Stimulated activated CD8-positive, alpha-beta memory T cell treated with anti-CD3 and anti-CD28 coated beads, Interleukin-4, amount 100 ng/mL, for 1 hour (primary cell): ENCODE measurements at places on chromosomes 6 and 20.

DNA sequence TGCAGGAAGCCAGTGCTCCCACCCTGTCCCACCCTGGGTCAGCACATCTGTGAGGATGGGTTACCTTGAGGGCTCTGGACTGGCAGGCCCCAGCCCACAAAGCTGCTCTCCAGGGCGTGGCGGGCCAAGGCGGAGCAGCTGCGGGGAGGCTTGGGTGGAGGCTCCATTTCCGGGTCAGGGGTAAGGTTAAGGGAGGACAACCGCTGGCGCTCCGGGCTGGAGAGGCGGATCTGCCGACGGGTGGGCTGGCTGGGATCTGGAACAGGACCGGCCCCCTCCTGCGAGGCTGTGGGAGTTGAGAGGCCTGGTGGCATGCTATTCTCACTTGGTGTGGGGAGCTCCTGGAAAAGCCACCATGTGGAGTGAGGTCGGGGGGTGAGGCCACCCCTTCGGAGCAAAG lies 5.5 kb downstream of the SMPD2 start:
- no peak for DNase-seq

- DNase-seq: no peak
These were observed 58.0 kb downstream of the BLOC1S5 start for GRCh38 chr6:8006208-8006607.

DNA sequence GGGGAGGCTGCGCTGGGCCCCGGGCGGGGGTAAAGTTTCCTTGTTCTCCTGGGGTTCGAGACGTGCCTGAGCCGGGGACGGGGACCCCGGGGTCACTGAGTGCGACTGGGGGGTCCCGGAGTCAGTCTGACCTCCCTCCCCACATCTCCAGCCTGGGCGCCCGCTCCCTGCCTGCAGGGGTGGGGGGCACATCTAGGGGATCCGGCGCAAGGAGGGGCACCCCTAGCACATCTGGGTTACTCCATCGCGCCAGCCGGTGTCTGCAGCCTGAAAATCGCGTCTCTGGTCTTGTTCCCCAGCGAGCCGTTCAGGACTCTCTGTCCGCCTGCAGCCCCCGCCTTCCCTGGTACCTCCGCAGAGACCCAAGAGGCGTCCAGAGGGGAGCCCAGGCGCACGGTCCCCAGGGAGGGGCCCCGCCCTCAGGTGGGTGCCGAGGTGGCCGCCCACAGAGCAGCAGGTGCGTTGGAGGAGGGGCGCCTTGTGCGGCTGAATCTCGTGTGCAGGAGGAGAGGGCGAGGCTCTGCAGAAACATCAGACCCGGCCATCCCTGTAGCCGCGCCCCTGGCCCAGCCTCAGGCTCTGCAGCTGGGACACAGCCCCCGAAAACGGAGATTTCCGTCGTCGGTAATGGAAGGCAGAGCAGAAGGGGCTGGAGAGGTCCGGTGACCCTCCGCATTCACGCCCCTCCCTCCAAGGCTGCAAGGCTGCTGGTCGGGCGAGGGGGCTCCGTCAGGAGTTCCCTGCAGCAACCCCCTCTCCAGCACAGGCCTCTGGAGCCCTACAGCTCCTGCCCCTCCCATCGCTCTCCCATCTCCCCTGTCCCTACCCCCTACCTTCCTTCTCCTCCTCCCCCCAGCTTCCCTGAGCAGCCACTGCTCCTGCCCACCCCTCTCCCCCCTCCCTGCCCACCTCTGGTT lies 628 bp upstream of the CHRNA4 start:
- no peak for DNase-seq

GRCh38 chr6:38080889-38081288 lies 261.4 kb downstream of the ZFAND3 start:
- DNase-seq: no peak

GRCh38 chr6:3748208-3749066 lies 3.1 kb downstream of the PXDC1 start:
- DNase-seq: no peak

- DNase-seq: no peak
These were observed 3.8 kb downstream of the MTCL3 start for GRCh38 chr6:127515234-127515793.

- no peak for DNase-seq
These were observed 69.6 kb downstream of the PHACTR2 start for GRCh38 chr6:143747347-143747842.

- DNase-seq: no peak
These were observed 2.4 kb upstream of the KCNK5 start for GRCh38 chr6:39231521-39232243.

DNA sequence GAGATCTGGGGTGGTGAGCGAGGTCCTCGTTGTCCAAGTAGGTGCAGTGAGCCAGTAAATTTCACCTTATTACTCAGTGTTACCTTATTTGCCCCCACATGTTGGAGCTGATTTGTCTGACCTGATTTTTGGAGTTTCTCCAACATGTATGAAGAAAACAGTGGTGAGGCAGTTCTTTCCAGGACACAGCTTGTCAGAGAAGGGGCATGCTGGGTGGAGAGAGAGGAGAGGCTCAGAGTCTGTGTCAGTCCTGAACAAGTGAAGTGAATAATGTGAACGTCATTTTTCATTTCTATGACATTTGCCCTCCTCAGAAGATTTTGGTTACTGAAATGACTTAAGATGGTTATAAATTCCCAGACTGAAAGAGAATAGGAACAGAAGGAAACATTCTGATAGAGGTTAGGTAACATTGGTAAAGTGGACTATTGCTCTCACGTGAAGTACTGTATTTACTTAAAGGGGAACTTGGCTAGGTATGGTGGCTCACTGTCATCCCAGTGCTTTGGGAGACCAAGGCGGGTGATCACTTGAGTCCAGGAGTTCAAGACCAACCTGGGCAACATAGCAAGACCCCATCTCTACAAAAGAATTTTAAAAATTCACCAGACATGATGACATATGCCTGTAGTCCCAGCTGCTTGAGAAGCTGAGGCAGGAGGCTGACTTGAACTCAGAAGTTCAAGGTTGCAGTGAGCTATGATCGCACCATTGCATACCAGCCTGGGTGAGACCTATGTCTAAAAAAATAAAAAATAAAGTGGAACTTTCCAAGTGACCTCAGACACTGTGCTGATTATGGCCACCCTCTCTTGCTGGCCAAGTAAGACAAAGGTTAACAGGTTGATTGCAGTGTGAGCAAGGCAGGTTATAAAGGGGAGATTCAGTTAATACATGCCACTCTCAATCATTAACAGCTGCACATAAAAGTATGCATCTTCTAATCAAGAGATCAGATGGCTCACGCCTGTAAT lies 184.3 kb downstream of the EDN1 start:
- no peak for DNase-seq

GRCh38 chr6:92125681-92126080 lies 1293.7 kb downstream of the EPHA7 start:
- no peak for DNase-seq

DNA sequence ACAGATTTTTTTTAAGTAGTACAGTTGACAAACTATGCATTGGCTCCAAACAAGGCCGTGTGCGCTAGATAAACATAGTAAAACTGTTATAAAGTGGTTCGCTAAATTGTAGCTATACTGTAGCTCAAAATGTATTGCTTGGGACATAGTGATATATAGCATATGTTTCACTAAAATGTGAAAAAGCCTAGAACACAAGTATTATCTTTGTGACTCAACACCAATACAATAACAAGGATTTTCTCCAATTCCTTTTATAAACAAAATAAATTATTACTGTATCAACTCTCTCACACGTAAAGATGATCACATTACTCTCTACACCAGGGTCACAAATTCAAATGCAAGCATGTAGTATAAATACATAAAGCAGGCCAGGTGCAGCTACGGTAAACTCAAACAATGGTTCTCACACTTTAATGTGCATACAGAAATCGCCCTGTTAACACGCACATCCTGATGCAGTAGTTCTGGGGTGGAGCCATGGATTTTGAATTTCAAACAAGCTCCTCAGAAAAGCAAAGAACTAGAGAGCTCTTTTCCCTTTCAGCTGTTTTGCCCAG lies 214.6 kb downstream of the GMDS start:
- no peak for DNase-seq

DNA sequence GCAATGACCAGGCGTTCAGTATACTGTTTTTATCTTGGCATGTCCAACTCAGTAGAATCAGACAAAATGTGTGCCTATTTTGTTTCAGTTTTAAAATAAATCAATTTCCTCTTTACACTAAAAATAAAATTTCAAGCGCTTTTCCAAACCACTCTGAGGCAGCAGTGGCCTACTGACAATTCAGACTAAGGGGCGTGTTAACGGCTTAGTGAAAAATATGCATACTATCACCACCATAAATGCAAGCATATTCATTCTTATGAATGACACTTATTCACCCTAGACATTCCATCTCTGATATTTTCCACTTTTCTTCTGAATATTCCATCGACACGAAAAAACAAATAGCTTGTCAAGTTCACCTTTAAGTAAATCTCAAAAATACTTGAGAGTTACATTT lies 7.5 kb downstream of the TBX18 start:
- no peak for DNase-seq

GRCh38 chr6:166202321-166202733 lies 34.7 kb upstream of the TBXT start:
- DNase-seq: no peak

DNA sequence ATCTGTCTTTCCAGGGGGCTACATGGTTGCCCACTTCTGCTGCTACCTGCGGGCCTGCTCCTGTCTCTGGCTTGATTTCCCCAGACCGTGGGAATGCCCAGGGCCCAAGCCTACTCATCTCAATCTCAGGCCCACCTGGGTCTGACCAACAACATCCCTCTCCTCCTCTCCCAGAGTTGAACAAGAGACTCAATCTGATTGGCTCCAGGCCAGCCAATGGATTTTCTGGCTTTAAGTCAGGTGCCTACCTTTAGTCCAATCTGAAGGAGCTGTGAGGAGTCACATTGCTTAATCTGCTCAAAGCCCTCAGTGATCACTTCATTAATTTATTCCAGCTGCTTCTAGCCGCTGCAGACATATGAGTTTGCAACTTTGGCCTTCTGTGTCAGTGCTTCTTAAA lies 162.4 kb upstream of the KCNG1 start:
- DNase-seq: no peak

DNA sequence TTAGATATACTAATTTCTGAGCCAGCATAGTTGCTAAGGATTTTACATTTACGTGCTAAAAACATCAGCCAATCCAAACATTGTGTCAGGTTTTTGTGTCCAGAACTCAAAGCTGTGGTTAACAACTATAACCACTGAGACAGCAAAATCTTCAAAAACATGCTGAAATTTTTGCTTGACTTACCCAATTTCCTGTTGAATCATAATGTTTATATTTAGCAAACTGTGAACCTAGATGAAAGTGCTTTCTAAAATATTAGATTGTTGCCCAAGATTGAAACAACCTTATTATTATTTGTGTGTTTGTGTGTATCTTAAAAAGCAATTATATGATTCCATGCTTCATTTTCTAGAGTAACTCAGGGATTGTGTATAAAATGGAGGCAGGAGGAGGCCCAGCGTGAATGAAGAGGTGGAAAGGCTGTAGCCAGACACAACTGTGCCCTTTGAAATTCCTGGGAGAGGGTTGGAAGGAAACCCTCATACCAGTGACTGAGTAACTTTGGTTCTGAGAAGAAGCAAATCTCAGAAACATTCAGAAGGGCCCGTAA lies 48.0 kb downstream of the ARMC2 start:
- DNase-seq: no peak

DNA sequence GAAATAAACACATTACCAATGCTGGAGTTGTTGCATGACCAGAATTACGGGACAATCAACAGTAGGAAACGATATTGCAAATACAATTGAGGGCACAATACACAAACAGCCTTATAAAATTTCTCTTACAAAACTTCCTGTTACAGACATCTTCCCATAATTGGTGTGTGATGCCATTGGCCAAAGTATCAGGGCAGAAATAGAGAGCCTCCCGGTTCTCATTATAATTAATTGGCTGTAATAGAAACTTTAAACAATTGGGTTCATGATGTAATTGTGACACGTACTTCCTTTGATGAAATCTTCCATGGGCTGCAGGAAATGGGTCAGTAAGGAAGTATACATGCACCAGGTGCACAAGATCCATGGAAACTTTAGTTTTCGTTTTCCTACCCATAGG lies 40.3 kb upstream of the RALGAPA2 start:
- no peak for DNase-seq

GRCh38 chr6:170100046-170100445 lies 190.8 kb downstream of the DLL1 start:
- no peak for DNase-seq

DNA sequence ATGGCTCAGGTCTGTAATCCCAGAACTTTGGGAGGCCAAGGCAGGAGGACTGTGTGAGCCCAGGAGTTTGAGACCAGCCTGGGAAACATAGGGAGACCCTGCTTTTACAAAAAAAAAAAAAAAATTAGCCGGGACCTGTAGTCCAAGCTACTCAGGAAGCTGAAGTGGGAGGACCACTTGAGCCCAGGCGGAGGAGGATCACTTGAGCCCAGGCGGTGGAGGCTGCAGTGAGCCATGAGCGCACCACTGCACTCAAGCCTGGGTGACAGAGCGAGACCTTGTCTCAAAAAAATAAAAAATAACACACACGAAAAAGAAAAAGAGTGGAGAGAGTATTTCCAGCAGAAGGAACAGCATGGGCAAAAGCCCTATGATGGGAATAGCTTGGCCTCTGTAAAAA lies 2.0 kb downstream of the TTLL9 start:
- DNase-seq: no peak

- DNase-seq: no peak
These were observed 81.0 kb downstream of the HIVEP2 start for GRCh38 chr6:142863981-142864380.

- DNase-seq: no peak
These were observed 1.1 kb upstream of the AFDN start for GRCh38 chr6:167825332-167826229.

GRCh38 chr6:166616261-166617238 lies 10.5 kb downstream of the RPS6KA2 start:
- DNase-seq: no peak
